ENCODE measurements at places on chromosomes 5 and 9. TPM values are rescaled to one million over a fixed set of nuclear protein-coding genes. Genes with fewer than 3 reads are reported as not detected.

DNA sequence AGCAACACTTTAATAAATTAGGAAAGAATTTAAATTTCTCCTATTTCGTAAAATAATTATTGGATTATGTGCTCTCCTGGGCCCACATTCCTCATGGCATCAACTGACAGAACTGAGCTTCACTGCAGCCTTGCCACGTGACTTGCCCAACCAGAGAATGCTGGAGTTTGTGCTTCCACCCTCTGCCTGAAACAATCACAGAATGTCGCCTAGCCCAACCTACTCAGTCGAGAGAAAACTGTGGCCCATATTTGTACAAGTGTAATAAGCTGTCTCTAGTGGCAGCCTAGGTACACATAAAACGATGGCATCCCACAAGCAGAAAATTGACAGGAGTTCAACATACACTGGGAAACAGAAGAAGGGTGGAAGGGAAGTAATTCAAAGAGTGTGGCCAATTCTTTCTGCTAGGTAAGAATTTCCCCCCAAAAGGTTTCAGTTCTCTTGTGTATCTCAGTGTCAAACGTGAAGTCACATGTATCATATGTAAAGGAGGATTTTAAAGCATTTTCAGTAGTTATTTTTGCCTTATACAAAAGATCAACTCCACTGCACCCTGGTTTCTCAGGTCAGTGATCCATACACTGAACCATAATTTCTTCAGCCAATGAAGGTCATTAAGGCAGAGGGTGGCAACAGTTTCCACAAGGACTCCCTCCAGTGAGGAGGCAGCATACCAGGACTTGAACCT lies 41.7 kb downstream of the ZNF608 start:
- no peak for DNase-seq

- no peak for DNase-seq
These were observed 117.4 kb downstream of the GPR21 start for GRCh38 chr9:123150708-123151503.

- no peak for DNase-seq
These were observed 30.0 kb downstream of the ARHGEF37 start for GRCh38 chr5:149611326-149611725.

The TMOD1 gene
- total RNA-seq = 0.08 TPM

The PCDHGA4 gene
- total RNA-seq = 3.6 TPM

DNA sequence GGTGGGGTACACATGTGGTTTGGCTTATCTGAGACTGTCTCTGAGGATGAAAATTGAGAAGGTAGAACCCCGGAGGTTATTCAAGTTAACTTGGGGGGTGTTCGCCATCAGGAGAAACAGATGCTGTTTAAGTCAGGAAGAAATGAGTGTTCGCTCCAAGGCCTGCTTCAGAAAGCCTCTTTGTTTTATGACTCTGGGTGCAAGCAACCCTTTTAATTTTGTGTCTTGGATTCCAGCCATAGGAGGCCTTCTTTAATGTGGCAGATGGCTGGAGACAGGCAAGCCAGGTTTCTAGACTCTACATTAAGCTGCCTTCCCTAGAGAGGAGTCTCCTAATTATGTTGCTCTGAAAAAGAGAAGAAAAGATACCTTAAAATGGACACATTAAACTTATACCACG lies 4.2 kb upstream of the SMAD5 start:
- DNase-seq = no peak

The SPAAR gene
- total RNA-seq = not detected

The ASS1 gene
- 50.8 TPM for total RNA-seq

The GARIN3 gene
- total RNA-seq = not detected
